CMK (cell line): ENCODE measurements at places on chromosomes 3 and 15.
A peak's percentile ranks its signal among the peaks of the same experiment; 100 is the strongest.

DNA sequence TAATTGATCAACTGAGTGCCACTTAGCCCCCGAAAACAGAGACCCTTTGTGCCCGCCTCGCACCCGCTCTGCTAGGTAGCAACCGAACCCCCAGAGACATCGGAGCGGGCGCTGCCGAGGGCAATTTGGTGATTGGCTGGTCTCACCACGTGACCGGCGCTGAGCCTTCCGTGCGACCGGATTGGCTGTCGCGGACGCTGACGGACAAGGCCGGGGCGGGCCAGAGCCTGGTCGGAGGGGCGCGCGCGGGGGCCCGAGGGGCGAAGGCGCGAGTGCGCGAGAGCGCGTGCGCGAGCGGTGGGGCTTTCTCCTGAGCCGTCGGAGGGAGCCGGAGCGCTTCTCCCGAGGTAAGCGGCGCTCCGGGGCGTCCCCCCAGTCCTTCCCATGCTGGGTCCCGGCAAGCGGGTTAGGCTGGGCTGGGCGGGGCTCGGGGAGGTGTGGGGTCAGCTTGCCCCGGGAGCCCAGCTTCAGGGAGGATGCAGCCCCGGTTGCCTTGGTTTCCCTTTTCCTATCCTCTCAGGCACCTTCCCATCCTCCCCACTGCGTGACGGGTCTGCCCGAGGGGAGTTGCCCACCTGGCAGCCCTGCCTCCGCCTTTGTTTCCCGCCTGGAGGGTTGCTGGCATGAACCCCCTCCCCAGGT lies at the start of gene TMEM108:
Gene TMEM108 (plus strand): TSS at position 303 of the 642 bp plus-strand sequence.
- DNase-seq = peak; percentile 26

DNA sequence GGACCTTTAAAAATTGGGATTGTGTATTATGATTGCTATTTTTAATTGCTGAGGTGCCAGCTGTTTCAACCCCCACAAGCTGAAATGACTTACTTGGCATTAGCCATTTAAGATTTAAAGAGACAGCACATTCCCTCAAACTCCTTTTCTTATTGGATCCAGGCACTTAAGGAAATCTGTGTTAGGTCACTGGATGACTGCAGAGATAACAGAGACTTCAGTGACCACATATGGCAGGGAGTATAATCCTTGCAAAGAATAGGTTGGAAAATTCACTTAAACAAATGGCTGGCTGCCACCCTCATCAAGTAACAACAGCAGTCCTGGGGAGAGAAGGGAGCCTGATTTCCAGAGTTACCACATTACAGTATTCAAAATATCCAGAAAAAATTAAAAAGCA lies 66.6 kb downstream of the SLMAP start:
- no peak for DNase-seq

DNA sequence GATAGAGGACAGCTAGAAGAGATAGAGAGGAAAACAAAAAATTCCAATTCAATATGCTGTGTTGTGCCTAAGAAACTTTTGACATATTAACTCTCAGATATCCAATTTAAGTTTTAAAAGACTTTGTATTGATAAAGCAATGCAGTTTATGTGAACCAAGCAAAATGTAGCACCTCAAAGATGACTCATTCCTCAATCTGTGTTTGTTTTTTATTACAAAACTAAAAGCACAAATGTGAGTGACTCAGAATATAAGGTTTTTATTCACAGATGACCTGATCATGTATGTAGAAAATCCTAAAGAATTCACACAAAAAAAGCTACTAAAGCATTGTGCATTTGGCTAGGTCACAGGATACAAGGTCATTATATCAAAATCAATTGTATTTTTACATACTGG lies 11.1 kb downstream of the HCLS1 start:
- no peak for DNase-seq

DNA sequence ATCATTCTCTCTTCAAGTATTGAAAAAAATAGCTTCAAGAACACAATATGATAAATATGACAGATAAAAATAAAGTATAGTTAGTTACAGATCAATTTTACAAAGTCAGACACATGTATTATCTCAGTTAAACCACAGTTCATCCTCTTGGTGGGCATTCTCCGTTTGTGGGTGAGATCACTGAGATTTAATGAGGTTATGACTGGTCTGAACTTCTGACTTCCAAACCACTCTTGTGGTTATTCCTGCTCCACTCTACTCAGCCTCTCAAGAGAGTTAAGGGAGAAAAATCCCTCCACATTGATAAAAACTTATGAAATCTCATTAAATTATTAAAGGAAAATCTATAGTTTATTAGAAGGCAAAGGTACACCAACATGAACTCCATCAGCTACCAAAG lies 229.9 kb upstream of the LRTM1 start:
- no peak for DNase-seq

DNA sequence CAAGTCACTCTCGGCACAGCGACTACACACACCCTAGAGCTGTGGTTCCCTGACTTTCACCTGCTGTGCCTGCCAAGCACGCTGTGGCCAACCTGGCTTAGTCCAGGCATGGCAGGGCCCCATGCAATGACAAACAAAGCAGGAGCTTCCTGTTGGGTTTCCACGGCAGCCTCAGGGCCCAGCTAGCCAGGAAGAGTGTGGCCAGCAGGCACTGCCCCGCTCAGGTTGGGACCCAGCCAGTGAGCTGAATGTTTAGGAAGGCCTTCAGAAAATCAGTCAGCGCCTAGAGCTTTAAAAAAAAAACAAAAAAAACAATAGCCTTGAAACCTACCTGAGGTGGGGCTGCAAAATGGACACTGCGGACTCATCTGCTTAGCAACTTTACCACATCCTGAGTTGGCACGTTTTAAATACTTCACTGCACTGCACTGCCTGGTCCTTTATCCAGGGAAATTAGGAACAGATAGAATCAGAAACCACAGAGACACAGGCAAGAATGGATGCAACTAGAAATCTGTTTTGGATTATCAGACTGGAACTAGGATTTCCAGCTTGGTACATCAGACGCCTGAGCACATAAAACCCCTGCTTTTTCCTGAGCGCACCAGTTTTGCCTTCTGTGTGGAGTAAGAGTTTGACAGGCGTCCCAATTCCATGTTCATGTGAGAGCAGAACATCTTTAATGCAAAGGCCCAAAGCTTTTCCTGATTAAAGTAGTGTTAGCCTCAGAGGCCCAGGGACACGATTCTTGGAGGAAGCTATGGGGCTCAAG lies 36.2 kb upstream of the LDHAL6B start:
- no peak for DNase-seq

GRCh38 chr3:48636149-48636655 lies 941 bp upstream of the SLC26A6 start:
- no peak for DNase-seq

DNA sequence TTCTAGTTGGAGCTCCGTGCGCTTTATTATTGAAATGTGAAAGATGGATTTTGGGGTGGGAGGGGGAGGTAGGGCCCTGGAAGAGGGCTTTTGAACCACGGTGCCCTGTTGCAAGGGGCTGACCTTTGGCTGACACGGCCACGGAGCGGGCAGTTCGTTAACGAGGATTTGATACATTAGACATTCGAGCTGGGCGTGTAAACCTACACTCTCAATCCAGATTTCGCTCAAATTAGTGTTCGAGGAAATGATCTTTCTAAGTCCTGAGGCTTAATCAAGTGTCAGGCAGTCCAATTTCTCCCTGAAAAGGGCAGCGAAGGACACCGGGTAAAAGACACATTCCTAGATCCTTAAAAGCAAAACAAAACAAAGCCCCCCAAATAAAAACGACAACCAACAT lies 13.0 kb downstream of the ZIC1 start:
- DNase-seq = no peak

- DNase-seq = no peak
These were observed 48.9 kb upstream of the ACTL6A start for GRCh38 chr3:179513862-179514261.

- DNase-seq = no peak
These were observed 10.3 kb upstream of the SLC25A38 start for GRCh38 chr3:39372833-39373232.

DNA sequence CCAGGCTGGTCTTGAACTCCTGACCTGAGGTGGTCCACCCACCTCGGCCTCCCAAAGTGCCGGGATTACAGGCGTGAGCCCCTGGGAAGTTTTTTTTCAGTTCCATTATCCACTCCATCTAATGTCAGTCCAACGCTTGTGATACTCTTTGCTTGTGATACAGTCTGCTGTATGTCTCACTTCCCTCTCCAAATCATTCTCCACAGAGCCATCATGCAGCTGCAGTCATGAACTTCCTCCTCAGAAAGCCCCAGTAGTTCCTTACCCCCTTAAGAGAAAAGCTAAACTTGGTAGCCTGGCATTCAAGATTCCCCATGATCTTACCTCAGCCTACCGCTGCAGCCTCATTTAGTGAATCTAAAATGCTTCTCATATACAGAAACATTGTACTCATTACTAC lies 2.3 kb downstream of the ARPC4 start:
- no peak for DNase-seq

DNA sequence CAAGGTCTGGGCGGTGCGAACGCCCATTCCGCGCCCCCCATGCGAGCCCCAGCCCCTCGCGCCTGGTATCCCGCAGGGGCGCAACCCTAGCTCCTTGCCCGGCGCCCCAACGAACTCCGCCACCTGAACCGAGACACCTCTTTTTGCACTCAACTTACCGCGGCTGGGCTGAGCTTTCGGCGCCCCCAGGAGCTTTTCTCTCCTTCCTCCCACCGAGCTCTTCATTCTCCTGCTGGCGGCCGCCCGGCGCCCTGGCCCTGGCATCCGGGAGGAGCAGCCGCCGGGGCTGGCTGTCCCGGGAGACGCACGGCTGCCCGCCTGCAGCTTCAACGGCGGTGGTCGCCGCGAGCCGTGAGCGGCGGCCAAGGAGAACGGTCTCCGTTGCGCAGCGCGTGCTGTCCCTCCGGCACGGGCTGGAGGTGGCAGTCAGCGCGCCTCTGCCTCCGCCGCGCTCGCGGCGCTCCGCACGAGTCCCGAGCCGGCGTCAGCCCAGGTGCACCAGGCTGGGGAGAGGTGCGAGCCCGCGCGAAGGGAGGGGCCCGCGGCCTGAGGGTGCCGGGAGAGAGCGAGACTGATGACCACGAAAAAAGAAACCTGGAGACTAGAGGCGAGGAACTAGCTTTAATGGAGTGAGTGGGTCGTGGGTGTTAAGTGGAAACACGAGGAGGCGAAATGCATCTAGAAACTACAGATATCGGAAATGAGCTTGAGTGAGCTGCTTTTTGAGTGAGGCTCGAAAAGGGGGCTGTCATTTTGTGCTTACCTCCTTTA lies 621.5 kb upstream of the ZNF385D start:
- DNase-seq = no peak

DNA sequence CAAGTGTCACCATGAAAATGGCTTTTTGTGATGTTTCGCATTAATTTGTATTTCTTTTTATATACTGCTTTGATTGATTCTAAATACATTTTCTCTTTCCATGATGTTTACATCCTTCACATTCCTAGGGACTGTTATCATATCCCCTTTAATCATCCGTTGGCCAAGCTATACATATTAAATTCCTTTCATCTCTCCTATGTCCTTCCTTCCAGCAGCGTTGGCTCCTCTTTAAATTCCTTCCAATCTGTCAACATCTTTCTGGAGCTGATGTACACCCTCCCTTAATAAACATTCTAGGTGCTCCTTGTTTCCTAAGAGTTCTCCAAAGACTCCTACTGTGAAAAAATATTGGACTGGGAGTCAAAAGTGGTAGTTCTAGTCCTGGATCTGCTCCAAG lies 87.8 kb downstream of the IGF2BP2 start:
- DNase-seq = no peak
